Left renal cortex interstitium (tissue), 4 donors: ENCODE measurements at places on chromosomes 4 and X. TPM values are rescaled to one million over a fixed set of nuclear protein-coding genes. Genes with fewer than 3 reads are reported as not detected.

MAGEA6 gene
- not detected for polyA plus RNA-seq

PFKFB1 gene
- 0.72 TPM for polyA plus RNA-seq

SATL1 gene
- polyA plus RNA-seq: 0.49 TPM

FATE1 gene
- polyA plus RNA-seq: 0.18 TPM

NMU gene
- 9.6 TPM for polyA plus RNA-seq

GAGE12F gene
- polyA plus RNA-seq: not detected

RBM47 gene
- polyA plus RNA-seq: 80.3 TPM

ADAMTS3 gene
- polyA plus RNA-seq: 9.4 TPM

EGF gene
- polyA plus RNA-seq: 4.0 TPM

TCEAL2 gene
- polyA plus RNA-seq: 24.3 TPM

CT45A5 gene
- not detected for polyA plus RNA-seq

POU3F4 gene
- 7.7 TPM for polyA plus RNA-seq

ARMCX5 gene
- 16.7 TPM for polyA plus RNA-seq

FGB gene
- polyA plus RNA-seq: 5.9 TPM

SPIN4 gene
- 28.8 TPM for polyA plus RNA-seq

MAGEA1 gene
- polyA plus RNA-seq: not detected

STK32B gene
- polyA plus RNA-seq: 10.7 TPM

PCSK1N gene
- polyA plus RNA-seq: 19.0 TPM

CXXC4 gene
- 6.9 TPM for polyA plus RNA-seq

CTAG1B gene
- polyA plus RNA-seq: not detected

NUDT10 gene
- polyA plus RNA-seq: 11.7 TPM

AKAP4 gene
- polyA plus RNA-seq: not detected

UGT2A1 gene
- 1.3 TPM for polyA plus RNA-seq
